ENCODE measurements at places on chromosomes 7 and 10. TPM values are rescaled to one million over a fixed set of nuclear protein-coding genes. Genes with fewer than 3 reads are reported as not detected.

Gene SPDYE18
- 0.63 TPM for total RNA-seq

Gene C10orf105
- 0.43 TPM for total RNA-seq

Gene HABP2
- total RNA-seq: not detected

Gene RELN
- not detected for total RNA-seq

DNA sequence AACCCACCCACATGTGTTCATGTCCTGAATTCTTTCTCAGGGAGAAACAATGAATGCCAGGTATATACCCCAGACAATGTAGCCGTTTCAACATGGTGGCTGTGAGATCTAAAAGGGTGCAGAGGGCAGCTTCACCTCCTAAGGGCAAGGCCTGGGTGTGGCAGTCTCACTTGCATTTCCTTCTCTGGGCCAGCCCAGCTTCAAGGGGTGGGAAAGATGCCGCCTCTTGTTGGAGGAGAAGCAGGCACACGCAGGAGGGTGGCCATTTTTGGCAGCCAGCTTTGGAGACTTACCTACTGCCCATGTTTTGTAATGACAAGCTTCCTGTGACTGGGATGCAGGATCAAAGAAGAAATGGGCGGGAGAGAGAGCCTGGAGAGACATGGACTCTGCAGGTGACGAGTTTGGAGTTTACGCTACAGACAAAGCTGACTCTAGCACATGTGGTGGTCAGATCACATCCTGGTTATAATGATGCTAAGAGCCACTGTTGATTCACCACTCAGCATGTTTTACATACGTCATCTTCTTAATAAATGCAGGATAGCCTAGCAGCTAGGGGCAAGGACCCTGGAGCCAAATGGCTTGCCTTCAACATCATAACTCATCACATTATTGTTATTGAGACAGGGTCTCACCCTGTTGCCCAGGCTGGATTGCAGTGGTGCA is 116.6 kb downstream of the ANLN start:
- peaks cover 12% of the 10 kb centered on the region for H3K27me3 ChIP-seq
- no peaks in the 10 kb centered on the region for H3K4me1 ChIP-seq
- no peak overlapping the region for H3K27ac ChIP-seq
- no peak overlapping the region for H3K4me3 ChIP-seq

- peaks cover 11% of the 10 kb centered on the region for H3K4me1 ChIP-seq
- peaks cover 3% of the 10 kb centered on the region for H3K36me3 ChIP-seq
- peaks cover 4% of the 10 kb centered on the region for H3K27me3 ChIP-seq
These were observed 5.2 kb downstream of the MRPS24 start for GRCh38 chr7:43864126-43864525.

DNA sequence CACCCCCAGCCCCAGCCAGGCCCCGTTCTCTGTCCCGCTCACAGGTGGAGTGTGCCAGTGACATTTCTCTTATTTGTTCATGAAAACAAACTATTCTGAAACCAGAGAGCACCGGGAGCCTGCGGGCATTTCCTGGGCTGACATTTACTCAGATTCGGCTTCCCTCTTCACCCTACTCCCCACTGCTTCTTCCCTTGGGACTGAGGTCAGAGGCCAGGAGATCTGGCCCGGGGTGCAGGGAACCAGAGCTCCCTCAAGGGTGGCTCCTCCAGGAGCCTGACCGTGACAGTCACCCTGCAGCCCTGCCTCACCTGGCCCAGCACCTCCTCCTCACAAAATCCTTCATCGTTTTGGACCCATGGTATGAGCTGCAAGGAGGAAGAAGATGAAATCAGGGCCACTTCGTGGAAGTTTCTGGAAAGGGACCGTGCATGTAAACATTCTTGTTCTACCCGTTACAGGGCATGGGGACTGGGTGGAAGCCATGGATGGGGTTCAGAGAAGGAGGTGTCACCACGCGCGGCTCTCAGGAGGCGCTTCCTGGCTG is 12.2 kb downstream of the BHLHA15 start:
- H3K4me3 ChIP-seq: no peak overlapping the region
- H3K27ac ChIP-seq: no peak overlapping the region
- peaks cover 2% of the 10 kb centered on the region for H3K36me3 ChIP-seq

GRCh38 chr10:78588194-78588811 is 480.5 kb upstream of the ZMIZ1 start:
- H3K4me3 ChIP-seq: no peak overlapping the region
- H3K4me1 ChIP-seq: no peaks in the 10 kb centered on the region
- H3K27me3 ChIP-seq: no peaks in the 10 kb centered on the region
- H3K36me3 ChIP-seq: no peaks in the 10 kb centered on the region
- DNase-seq: no peak
- H3K27ac ChIP-seq: no peak overlapping the region

- H3K4me3 ChIP-seq: no peak overlapping the region
- DNase-seq: no peak
- H3K27me3 ChIP-seq: no peaks in the 10 kb centered on the region
- no peak overlapping the region for H3K27ac ChIP-seq
These were observed 152.0 kb downstream of the MACC1 start for GRCh38 chr7:20064974-20065862.

DNA sequence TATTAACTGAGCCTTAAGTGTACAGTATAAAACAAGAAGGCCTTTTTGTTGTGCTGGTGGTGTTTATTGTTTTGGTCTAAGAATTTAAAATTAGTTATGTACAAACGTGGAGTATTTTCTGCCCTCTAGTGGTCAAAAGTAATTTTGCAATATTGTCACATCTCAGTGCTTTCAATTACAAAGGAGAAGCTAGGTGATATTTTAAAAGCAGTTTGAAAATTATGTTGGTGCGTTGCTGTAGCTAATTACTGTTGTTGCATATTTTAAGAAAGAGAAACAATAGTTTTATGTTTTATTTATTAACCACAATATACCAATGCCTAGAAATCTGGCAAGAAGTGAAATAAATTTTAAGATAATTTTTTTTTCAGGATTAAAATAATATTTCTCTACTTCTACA is 11.4 kb downstream of the NPVF start:
- no peak for DNase-seq
- H3K27ac ChIP-seq: no peak overlapping the region
- H3K4me1 ChIP-seq: no peaks in the 10 kb centered on the region
- H3K27me3 ChIP-seq: peaks cover 14% of the 10 kb centered on the region
- no peak overlapping the region for H3K4me3 ChIP-seq
- no peaks in the 10 kb centered on the region for H3K36me3 ChIP-seq

GRCh38 chr7:129664029-129665012 is 52.8 kb downstream of the NRF1 start:
- H3K4me3 ChIP-seq: no peak overlapping the region
- H3K4me1 ChIP-seq: peaks cover 5% of the 10 kb centered on the region
- no peaks in the 10 kb centered on the region for H3K27me3 ChIP-seq

GRCh38 chr7:148547951-148548350 is 42.6 kb upstream of the C7orf33 start:
- H3K27ac ChIP-seq: no peak overlapping the region
- H3K36me3 ChIP-seq: no peaks in the 10 kb centered on the region

DNA sequence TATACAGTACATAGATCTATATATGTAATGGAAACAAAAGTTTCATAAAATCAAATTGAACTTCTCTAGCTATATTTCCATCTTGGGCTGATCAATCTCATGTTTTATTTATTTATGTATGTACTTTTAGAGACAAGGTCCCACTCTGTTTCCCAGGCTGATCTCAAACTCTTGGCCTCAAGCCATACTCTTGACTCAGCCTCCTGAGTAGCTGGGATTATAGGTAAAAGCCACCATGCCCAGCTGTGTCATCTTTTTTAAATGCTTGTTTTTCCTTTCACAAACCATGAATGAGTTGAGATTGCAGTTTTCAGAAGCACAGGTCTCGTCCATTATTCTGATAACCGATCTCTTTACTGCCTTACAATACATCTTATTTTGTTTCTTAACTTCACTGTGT is 400.9 kb downstream of the KCNMA1 start:
- no peak overlapping the region for H3K27ac ChIP-seq
- no peak overlapping the region for H3K4me3 ChIP-seq
- H3K4me1 ChIP-seq: no peaks in the 10 kb centered on the region
- no peaks in the 10 kb centered on the region for H3K36me3 ChIP-seq
- no peaks in the 10 kb centered on the region for H3K27me3 ChIP-seq
- DNase-seq: no peak

DNA sequence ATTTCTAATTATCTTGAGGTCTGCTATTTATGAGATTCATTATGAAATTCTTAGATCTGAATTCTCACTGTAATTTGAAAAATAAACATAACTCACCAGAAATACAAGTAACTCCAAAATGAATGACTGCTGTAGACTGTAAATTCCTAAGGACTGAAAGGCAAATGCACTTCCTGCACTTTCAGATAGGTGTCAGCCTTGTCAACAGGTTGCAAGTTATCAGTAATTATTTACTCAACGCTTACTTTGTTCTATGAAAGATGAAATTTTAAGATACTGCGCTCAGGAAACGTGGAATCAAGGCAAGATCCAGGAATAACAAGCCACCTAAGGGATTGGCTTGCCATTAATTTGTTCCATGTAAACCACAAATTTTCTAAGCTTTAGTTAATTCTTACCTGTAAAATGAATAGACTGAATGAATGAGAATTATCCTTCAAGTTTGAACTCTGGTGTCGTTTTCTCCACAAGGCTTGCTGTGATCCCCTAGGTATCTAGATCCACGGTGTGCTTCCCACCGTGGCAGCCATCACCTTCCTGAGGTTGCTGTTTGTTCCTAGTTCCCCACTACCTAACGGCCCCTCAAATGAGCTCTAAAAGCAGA is 12.6 kb downstream of the DHX32 start:
- no peaks in the 10 kb centered on the region for H3K27me3 ChIP-seq
- no peak overlapping the region for H3K27ac ChIP-seq
- no peak for DNase-seq

GRCh38 chr10:109912335-109913281 is 10.7 kb downstream of the XPNPEP1 start:
- H3K27ac ChIP-seq: no peak overlapping the region
- DNase-seq: no peak
- peaks cover 9% of the 10 kb centered on the region for H3K36me3 ChIP-seq

GRCh38 chr10:124657806-124658205 is 86.4 kb downstream of the FAM53B start:
- peak; percentile 35 for DNase-seq
- no peaks in the 10 kb centered on the region for H3K36me3 ChIP-seq
- H3K4me3 ChIP-seq: peak overlapping the region; percentile 78
- peak overlapping the region; percentile 44 for H3K27ac ChIP-seq
- no peaks in the 10 kb centered on the region for H3K27me3 ChIP-seq

DNA sequence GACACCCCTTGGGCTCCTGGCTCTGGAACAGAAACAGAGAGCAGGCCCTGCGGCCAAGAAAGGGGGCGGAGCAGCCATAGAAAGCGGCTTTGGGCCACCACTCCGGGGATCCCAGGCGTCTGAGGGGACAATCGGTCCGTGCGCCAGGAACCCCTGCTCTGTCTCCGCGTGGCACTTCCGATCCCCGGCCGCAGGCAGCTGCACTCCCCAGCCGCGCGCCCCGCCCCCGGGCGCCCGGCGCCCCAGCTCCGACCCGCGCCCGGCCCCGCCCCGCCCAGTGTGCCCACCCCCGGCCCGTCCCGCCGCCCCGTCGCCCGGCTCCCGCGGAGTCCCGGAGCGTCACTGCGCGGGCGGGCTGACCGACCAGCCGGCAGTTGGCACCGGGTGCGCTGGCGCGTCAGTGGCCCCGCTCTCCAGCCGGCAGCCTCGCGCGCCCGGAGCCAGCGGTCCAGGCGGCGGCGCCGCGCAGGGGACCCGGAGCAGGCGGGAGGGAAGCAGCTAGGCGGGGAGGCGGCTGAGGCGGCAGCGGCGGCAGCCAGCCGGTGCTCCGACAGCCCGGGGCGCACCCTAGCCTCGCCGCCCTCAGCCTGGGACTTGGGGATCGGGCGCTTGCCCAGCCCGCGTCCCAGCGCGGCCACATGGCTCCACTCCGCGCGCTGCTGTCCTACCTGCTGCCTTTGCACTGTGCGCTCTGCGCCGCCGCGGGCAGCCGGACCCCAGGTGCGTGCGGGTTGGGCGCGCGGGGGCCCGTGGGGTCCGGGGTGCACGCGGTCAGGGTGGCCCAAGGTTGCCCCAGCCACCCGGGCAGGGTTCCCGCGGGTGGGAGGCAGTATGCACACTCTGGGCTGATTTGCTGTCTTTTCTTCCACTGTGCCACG is at the start of gene ADAMTS14:
Gene ADAMTS14, plus strand, starts transcription at position 342 of the 878 bp plus-strand sequence. Its CDS starts 297 bp downstream, at position 639.
- DNase-seq: peak; percentile 33
- H3K4me1 ChIP-seq: peaks cover 7% of the 10 kb centered on the region

GRCh38 chr7:91198371-91198770 is 65.9 kb upstream of the FZD1 start:
- no peaks in the 10 kb centered on the region for H3K36me3 ChIP-seq
- no peak overlapping the region for H3K27ac ChIP-seq
- no peak for DNase-seq
- H3K4me1 ChIP-seq: no peaks in the 10 kb centered on the region

GRCh38 chr7:42642699-42643098 is 269.2 kb downstream of the C7orf25 start:
- no peaks in the 10 kb centered on the region for H3K36me3 ChIP-seq
- no peaks in the 10 kb centered on the region for H3K27me3 ChIP-seq
- DNase-seq: no peak
- no peaks in the 10 kb centered on the region for H3K4me1 ChIP-seq
- H3K27ac ChIP-seq: no peak overlapping the region
- H3K4me3 ChIP-seq: no peak overlapping the region

- H3K4me1 ChIP-seq: no peaks in the 10 kb centered on the region
- no peaks in the 10 kb centered on the region for H3K27me3 ChIP-seq
- no peaks in the 10 kb centered on the region for H3K36me3 ChIP-seq
- no peak overlapping the region for H3K4me3 ChIP-seq
These were observed 260.8 kb upstream of the HABP2 start for GRCh38 chr10:113292086-113292485.

- no peaks in the 10 kb centered on the region for H3K4me1 ChIP-seq
- DNase-seq: no peak
- H3K27me3 ChIP-seq: no peaks in the 10 kb centered on the region
- no peak overlapping the region for H3K4me3 ChIP-seq
These were observed 198.6 kb upstream of the BMPER start for GRCh38 chr7:33706771-33707200.

DNA sequence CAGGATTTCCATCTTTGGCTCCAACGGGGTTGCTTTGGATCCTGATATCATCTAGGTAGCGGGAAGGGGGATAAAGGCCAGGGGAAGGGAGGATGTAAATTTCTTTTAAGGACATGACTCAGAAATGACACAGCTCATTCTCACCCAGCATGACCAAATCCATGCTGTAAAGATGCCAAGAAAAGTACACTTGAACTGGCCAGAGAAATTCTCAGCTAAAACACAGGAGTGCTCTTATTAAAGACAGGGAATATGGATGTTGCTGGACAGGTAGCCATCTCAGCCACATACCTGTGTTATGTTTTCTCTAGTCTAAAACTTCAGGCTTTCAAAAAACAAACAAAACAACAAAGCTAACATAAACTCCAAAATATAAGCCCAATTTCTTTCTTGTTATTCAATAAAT is 68.3 kb downstream of the NAMPT start:
- DNase-seq: no peak
- no peak overlapping the region for H3K4me3 ChIP-seq
- no peak overlapping the region for H3K27ac ChIP-seq

Data from activated T-cell treated with anti-CD3 and anti-CD28 coated beads, Interleukin-2, amount 50 U/mL, for 72 hours (primary cell).